ENCODE measurements at places on chromosomes 6 and 20.

DNA sequence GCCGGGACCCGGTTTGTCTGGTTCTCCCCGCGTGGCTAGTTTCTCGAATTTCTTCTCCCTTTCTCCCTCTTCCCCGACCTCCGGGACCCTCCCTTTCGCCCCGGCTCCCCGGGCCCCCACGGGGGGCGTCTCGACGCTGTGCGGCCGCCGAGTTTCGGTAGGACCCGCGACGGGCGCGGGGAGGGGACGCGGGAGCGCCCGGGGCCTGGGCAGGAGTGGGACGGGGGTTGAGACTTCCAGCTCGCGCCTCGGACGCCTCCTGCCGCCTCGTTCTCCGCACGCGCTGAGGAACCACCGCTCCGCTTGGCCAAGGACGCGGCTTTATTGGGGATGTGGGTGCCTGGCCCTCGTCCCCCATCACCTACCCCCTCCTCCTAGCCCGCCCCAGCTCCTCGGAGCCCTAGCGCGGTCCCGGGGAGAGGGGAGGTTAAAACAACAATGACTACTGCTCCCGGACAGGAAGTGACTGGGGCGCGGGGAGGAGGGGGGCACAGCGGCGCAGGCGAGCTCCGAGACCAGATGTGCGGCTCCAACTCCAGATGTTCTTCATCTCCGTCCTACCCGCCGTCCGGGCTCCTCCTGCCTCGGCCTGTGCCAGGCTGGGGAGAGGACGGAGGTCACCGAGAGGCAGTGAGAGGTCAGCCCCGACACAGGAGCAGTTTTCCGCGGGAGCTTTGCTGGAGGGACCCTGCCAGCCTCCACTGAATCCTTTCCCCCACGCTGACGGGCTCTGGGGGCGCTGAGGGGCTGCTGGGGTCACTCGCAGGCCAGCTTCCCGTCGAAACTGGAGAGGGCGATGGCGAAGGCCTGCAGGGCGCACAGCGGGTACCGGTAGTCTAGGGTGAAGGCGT is 917 bp upstream of the TEAD3 start:
- peak; percentile 66 for DNase-seq

DNA sequence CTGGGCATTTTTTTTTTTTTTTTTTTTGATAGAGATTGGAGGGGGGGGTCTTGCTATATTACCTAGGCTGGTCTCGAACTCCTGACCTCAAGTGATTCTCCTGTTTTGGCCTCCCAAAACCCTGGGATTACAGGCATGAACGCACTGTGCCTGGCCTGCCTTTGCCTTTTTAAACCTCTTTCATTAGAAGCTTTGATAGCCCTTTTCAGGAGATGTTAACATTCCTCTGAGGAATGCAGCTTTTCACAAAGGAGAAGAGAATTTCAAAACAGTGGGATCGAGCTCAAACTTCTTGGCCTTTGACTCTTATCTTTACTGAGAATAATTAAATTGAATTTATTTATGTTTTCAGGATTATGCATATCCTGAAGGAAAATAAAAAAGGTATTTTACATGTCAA is 31.3 kb downstream of the SLC26A8 start:
- DNase-seq: no peak

DNA sequence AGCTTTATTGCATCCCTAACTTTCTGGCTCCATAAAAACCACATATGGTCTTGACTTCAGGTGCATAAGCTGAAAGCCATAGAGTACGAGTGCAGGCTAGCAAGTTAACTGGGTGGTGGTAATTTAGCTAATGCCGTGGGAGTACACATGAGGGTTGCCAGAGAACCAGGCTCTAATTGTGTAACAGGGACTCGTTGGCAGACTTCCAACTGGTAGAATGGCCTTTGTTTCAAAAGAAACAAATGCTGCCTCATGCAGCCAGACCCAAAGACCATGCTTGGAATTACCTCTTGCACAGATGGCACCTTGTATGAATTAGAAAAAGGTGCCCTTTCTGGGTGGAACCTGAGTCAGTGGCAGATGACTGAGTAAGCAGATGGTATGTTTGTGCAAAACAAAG is 73.2 kb downstream of the LY86 start:
- no peak for DNase-seq

DNA sequence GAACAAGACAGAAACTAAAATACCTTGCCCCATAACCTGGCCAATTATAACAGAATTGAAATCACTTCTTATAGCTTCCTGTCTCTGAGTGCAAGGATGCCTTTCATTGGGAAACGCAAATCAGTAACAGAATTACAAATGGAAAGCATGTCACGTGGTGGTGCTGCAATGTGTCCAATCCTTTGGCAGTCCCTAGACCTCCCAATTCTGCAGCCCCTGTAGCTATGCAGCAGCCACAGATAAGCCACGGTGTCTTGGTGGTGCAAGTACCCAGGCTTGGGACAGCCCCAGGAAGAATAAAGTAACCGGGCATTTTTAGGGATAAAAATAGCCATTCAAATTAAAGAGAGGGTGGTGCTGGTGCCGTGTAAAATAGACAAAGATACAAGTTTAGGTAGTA is 134.6 kb upstream of the CCN2 start:
- DNase-seq: no peak

GRCh38 chr6:42766163-42766670 is 15.6 kb upstream of the BICRAL start:
- DNase-seq: no peak

DNA sequence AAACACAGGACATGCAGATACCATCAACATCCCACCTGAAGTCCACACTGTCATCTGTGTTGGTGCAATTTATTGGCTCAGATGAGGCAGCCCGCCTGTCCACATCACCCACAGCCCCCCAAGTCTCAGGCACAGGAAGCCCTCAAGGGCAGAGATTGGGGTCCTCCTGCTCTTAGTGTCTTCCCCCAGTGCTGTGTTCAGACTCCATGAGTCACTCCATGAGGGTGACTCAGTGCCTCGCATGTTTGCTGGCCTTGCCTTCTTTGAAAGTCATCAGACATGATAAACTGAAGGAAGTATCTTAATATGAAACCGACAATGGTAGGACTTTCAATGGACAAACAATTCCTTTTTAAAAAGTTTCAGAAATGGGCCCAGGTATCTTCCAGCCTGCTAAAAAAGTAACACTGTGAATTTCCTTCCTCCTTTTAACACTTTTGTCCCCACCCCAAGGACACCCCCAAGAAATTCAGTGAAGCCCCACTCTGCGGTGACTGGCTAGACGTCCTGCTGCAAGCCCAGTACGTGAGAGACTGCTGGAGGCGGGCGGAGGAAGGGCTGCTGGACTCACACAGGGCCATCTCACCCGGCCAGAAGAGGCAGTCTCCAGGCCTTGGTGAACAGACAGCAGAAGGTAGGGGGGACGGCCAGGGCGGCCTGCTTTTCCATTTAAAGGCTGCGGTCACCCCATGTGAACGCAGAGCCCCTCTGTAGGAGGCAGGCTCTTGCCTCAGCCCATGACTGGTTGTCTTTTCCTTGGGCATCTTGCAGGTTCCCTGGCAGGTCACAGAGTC is 43.0 kb upstream of the KCNK16 start:
- DNase-seq: no peak

GRCh38 chr20:23544133-23544532 is 24.2 kb downstream of the CST9L start:
- no peak for DNase-seq

GRCh38 chr6:133807501-133807900 is 81.4 kb upstream of the TCF21 start:
- no peak for DNase-seq
